NCI-H187 treated with DMSO at 0.1 percent for 48 hours (cell line): ENCODE measurements at places on chromosomes 3 and 15.

GRCh38 chr15:55627730-55628368, 39.7 kb upstream of the PYGO1 start:
- DNase-seq = no peak

DNA sequence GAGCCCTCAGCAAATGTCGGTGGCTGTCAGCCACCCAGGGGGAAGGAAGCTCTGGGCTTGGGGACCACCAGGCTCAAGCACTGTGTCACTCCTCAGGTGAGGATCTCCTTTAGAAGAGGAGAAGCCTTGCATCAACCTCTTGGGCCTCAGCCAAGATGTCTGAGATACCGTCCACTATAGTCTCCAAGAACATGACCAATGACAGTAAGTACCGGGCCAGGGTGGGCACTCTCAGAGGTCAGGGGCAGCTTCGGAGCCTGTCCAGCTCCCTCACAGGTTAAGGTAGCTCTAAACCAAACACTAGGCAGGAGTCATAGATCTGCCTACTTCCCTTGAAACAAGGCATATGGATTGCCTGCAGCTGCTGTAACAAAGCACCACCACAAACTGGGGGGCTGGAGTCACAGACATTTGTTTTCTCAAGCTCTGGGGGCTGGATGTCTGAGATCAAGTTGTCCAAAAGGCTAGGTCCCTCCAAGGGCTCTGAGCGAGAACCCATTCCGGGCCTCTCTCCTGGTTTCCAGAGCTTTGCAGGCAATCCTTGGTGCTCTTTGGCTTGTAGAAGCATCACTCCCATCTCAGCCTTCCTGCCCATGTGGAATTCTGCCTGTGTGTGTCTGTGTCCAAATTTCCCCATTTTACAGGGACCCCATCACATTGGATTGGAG, 1.3 kb downstream of the CFAP100 start:
- no peak for DNase-seq

- DNase-seq = no peak
These were observed 35.7 kb upstream of the ACTL6A start for GRCh38 chr3:179526989-179527391.

GRCh38 chr15:93458597-93458996, 369.6 kb upstream of the RGMA start:
- DNase-seq = no peak

DNA sequence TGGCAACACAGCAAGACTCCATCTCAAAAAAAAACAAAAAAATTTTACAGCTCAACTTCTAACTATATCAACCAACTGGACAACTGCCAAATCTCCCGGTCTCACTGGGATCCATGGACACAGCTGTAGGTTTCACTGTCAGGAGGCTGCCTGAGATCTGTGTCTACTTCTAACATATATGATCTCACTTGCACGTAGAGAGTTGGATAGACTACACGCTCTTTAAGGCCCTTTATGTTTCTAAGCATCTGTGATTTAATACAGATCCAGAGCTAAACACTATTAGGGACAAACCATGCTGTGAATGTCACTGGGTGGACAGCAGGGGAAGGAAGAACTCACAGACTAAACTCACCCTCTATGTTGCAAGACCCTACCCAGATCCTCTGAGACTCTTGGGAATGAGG, 13.0 kb upstream of the APOD start:
- no peak for DNase-seq

- no peak for DNase-seq
These were observed 151.8 kb upstream of the DPH6 start for GRCh38 chr15:35697549-35698299.

DNA sequence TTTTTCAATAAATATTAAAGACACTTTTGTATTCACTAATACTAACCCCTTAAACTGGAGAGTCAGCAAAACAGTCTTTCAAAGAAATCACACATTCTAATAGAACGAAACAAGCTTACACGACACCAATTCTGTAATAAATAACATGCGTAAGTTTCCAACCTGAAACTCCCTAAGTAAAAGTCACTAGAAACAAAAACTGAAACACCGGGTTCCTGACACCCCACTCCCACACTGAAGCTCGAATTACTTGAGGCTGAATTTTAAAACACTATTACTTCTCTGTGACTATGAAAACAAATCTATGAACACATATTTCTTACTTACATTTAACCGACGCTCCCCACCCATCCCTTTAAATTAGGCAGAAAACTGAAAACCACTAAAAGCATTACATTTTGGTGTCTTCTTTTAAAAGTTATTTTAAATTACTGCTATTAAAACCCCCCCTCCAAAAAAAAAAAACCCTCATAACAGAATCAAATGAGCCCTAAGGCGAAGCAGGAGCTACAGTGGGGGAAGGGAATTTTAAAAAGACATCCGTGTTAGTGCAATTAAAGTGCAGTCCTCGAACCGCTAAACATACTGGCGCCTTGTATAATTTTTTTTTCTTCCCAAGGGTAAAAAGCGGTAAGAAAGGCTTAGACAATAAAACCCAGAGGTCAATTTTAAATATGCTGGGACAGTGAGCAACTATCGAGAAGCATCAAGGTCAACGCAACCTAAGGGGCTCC, 878 bp downstream of the SPPL2A start:
- DNase-seq = no peak

- no peak for DNase-seq
These were observed 201.2 kb downstream of the RPLP1 start for GRCh38 chr15:69653846-69654245.

- no peak for DNase-seq
These were observed 255.6 kb upstream of the SEMA6D start for GRCh38 chr15:47461652-47462141.

DNA sequence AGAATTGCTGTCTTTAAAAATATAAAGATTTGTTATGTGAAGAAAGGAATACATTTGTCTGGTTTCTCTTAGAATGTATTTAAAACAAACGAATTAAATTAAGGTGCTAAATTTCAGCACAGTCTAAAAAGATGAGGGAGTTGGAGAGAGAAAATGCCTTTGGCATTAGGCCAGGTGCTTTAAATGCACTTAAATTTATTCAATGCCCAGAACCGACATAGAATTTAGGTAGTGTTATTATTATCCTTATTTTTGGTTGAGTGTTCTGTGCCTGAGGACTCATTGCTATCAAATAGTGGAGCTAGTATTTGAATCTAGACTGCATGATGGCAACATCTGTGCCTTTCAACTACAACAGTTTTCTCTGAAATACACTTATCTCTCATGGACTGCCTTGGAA, 287.5 kb downstream of the RBMS3 start:
- DNase-seq = no peak

GRCh38 chr15:101054991-101055390, 135.8 kb downstream of the LRRK1 start:
- no peak for DNase-seq

DNA sequence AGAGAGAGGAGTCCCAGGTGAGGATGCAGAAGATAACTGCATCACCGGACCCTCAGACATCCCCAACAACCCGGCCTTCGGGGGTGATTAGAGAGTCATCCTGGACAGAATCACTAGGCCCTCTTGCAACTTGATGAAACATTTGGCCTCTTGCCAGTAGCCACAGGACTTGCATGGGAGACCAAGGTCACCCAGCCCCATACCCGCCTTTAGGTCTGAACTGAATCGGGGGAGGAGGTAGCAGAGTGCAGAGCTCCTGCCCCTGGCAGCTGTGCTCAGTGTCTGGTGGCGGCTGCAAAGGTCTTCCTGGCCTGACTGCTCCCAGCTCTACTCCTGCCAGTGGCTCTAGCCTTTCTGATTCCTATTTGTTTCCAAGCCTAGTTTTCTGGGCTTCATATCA, 12.4 kb downstream of the PIF1 start:
- DNase-seq = no peak
